ENCODE measurements at places on chromosomes 6 and 20.

GRCh38 chr6:119077643-119078375 is 655 bp downstream of the FAM184A start:
- no peak for DNase-seq

DNA sequence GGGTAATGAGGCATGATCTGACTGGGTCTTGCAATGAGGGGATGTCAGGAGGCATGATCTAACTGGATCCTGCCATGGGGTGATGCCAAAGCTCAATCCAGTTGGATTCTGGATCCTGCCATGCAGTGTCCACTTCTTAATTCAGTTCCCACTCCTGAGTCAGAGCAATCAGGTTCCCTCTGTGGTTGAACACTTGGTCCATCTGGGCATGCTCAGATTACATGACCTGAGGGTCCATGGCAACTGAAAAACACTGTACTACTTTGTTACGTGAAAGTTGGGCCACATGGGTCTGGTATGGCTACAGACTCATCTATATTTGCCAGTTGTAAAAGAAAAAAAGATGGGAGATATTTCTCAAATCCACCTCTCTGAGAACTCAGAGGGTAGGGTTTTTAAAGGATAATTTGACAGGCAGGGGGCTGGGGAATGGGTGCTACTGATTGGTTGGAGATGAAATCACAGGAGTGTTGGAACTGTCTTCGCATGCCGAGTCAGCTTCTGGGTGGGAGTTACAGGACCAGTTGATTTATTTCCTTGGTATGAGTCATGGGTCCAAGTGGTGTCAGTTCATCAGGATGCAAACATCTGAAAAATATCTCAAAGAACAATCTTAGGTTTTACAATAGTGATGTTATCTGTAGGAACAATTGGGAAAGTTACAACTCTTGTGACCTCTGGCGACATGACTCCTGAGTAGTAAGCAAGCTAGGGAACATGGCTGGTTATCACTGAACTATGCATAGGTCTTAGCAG is 21.6 kb downstream of the C6orf163 start:
- no peak for DNase-seq

GRCh38 chr6:49517919-49518318 is 18.2 kb downstream of the GLYATL3 start:
- no peak for DNase-seq

DNA sequence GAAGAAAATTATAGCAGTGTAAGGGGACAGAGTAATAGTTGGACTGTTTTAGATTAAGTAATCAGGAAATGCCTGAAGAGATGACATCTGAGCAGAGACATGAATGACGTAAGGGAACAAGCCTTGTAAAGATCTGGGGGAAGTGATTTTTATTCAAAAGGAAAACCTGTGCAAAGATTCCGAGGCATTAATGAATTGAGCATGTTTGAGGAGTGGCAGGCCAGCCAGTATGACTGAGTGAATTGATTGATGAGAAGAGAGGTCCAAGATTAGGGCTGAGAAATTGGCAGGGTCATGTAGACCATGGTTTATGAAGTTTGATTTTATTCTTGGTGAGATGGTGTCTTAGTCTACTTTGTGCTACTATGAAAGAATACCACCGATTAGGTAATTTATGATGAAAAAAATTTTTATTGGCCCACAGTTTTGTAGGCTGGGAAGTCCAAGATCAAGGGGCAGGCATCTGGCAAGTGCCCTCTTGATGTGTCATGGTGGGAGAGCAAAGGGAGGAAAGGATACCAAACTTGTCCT is 95.1 kb downstream of the LIN28B start:
- DNase-seq: no peak

DNA sequence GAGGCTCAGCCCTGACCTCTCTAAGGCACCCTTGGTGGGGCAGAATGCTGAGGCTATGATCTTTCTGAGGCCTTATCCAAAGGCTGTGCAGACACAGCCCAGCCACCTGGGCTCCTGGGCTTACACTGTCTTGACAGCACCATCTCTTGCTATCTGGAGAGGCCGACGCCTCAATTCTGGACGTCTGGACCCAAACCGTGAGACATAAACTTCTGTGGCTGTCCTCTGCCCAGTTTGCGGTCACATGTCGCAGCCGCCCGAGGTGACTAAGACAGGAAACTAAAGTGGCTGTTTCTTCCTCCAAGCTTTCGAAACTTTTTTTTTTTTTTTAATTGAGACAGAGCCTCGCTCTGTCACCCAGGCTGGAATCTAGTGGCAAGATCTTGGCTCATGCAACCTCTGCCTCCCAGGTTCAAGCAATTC is 49.3 kb downstream of the PRR18 start:
- DNase-seq: no peak

DNA sequence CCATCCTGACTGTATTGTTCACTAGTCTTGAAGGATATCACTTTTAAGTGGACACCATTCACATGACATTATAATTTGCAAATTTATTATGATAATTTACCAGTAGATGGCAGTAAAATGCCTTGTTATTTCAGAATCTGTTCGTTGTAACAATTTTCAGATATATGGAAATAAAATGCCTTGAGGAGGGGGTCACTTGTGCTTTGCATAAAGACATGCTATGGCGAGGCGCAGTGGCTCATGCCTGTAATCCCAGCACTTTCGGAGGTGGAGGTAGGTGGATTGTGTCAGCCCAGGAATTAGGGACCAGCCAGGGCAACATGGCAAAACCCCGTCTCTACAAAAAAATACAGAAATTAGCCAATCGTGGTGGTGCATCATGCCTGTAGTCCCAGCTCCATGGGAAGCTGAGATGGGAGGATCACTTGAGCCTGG is 9.0 kb upstream of the NCOA6 start:
- no peak for DNase-seq

GRCh38 chr6:144469144-144469575 is 184.0 kb downstream of the UTRN start:
- no peak for DNase-seq

GRCh38 chr6:131574686-131575085 is 1.7 kb downstream of the ARG1 start:
- no peak for DNase-seq

All from stimulated activated CD8-positive, alpha-beta memory T cell treated with anti-CD3 and anti-CD28 coated beads, Interleukin-4, amount 100 ng/mL, for 1 hour (primary cell).